ENCODE measurements at places on chromosomes 1 and 21. TPM values are rescaled to one million over a fixed set of nuclear protein-coding genes. Genes with fewer than 3 reads are reported as not detected.

GRCh38 chr1:117174851-117175250 lies 35.9 kb downstream of the VTCN1 start:
- no peak for DNase-seq

DNA sequence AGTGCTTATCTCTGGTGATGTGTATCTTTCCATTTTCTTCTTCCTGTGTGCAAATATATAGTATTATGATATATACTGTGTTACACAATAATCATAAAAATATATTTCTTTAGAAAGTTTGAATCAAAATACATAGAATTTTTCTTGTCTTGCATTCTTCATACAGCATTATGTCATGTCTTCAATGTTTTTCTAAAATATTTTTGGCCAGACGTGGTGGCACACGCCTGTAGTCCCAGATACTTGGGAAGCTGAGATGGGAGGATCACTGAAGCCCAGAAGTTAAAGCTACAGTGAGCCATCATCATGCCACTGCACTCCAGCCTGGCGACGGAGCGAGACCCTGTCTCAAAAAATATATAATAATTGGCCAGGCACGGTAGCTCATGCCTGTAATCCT lies 41.6 kb downstream of the IL6R start:
- DNase-seq, result no peak

DNA sequence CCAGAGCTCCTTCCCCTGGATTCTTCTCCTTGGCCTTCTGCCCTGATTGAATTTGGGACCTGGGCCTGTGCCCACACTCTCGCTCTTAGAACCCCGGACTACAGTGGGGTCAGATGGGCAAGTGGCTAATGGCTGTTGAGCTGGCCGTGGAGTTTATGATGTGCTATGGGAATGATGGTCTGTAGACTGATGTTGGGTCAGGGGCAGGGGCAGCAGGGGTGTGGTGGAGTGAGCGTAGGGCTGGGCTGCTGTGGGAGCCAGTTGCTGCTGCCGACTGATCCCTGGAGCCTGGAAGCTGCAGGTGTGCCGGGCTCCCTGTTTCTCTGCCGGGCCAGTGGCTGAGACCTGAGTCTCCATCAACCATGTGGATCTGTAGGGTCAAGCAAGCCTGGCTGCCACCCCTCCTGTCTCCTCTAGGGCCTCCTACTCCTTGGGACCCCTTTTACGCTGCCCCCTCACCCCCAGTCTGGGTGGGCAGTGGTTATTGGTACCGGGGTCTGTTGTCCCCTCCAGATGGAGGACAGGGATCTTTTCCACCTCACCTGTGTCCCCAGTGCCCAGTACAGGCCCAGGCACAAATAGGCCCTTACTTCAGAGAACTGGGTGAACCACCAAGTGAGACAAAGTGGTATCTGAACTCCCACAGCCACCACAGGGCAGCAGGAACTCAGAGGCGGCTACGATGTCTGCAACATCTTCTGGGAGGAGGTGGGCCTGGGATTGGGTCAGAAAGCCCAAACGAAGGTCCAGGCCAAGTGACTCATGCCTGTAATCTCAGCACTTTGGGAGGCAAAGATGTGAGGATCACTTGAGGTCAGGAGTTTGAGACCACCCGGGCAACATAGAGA lies 5.1 kb downstream of the PODN start:
- DNase-seq, result no peak

Gene SLC37A1
- 0.37 TPM for total RNA-seq

Gene PTGS2
- total RNA-seq, result not detected
